ENCODE measurements at places on chromosomes 11 and 22.

- DNase-seq = no peak
These were observed 39.0 kb downstream of the RTL6 start for GRCh38 chr22:44459041-44459440.

DNA sequence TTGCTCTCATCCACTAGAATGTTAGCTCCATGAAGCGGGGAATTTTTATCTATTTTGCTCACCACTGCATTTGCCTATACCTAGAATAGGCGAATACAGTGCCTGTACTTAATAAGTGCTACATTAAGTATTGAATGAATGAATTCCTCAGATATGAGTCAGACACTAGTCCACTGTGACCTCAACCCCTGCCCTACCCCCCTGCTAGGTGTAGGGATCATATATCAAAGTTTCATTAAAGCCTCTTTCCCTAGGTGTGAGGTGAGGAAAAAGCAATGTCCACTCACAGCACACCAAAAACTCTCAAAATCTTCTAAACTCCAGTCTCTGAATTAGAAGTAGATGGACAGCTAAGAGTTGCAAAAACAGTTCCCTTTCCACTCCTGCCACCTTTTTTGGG lies 9.8 kb upstream of the PSMA1 start:
- DNase-seq = no peak

DNA sequence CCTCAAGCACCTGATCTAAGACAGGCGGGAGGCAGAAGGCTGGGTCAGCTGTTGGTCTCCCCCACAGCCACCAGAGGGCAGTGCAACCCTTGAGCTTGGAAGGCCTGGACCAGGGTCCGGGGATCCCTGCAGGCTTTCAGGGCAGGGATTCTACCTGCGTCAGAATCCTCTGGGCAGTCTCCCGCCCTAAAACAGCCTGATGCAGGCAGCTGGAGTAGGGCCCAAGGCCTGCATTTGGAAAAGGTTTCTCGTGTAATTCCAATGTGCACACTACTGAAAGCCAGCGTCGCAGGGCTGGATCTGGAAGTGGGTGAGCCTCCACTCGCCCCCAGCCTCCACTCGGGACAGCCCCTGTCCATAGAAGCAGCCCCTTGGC lies 31.8 kb downstream of the BID start:
- peak; percentile 77 for DNase-seq

DNA sequence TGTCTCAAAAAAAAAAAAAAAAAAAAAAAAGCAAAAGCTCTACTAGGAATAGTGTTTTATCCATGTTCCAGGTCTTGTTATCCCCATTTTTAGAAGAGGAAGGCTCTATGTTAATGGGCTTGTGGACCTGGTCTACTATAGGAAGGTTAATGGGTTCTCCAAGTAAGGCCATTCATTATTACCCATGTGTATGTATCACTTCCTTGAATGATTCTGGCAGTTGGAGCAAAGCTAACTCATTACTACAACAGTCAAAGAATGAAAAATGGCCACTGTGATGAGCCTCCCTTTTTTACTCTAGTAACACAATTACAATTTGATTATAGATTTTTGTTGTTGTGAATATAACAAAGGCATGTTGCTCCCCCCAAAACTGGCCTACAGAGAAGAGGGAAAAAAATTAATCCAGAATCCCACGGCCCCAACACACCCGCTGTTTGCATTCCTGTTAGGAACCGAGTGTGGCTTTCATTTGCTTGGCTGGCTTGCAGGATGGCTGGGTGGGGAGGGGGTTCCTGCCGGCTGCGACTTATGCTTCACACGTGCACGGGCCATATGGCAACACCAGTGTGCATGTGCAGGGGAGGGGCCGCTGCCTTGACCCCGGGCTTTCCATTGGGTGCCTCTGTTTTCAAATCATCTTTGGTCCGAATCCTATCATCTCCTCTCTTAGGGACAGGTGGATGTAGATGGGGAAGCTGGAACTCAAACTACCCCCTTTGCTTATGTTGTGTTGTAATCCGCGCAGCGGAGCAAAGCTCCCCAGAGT lies 148.8 kb downstream of the HIPK3 start:
- DNase-seq = no peak

DNA sequence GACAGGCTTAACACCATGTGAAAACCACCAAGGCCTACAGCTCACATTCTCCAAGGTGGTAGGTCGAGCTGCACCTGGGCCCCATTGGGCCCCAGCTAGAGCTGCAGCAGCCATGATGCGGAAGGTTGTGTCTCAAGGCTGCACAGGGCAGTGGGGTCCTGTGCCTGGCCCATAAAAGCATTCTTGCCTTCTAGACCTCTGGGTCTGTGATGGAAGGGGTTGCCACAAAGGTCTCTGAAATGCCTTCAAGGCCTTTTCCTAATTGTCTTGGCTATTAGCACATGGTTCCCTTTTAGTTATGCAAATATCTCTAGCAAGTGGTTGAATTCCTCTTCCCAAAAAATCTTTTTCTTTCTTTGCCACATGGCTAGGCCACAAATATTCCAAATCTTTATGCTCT lies 52.5 kb upstream of the C11orf58 start:
- DNase-seq = no peak

GRCh38 chr22:44424867-44425693 lies 73.0 kb downstream of the RTL6 start:
- peak; percentile 22 for DNase-seq

DNA sequence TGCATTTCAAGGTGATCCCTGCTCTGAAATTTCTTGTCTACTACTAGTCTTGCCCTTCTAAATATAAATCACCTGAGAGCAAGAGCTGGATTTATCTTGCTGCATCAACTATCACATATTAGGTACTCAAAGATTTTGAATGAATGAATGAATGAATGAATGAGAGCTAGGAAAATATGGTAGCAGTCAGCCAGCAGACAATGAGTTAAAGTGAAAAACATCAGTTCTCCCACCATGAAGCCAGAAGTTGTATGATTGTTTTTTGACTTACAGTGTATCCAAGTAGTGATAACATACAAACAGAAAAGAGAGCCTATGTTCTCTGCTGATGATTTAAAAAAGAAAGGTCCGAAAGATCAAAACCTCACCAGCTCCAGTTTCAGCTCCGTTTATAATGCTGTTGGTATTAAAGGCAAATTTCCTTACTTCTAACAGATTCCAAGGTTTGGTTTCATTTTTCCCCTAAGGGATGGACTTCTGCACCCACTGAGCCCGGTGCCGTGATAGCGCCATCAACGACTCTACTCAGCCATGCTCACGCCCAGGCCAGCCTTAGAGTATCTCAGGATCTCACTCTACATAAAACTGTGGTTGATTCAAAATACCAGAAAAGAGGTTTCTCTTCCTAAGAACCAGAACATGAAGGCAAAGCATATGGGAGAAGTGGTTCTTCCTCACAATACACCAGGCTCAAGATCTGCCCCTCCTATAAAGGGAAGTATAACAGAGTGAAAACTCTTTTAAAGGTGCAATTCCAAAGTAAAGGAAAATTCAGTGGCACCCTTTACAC lies 92.0 kb downstream of the SGSM3 start:
- DNase-seq = no peak

- peak; percentile 33 for DNase-seq
These were observed 14.5 kb downstream of the ART5 start for GRCh38 chr11:3627291-3627690.

- DNase-seq = no peak
These were observed 1.3 kb upstream of the NADSYN1 start for GRCh38 chr11:71451596-71452198.

- no peak for DNase-seq
These were observed 6.7 kb downstream of the GDPD5 start for GRCh38 chr11:75518771-75519653.

DNA sequence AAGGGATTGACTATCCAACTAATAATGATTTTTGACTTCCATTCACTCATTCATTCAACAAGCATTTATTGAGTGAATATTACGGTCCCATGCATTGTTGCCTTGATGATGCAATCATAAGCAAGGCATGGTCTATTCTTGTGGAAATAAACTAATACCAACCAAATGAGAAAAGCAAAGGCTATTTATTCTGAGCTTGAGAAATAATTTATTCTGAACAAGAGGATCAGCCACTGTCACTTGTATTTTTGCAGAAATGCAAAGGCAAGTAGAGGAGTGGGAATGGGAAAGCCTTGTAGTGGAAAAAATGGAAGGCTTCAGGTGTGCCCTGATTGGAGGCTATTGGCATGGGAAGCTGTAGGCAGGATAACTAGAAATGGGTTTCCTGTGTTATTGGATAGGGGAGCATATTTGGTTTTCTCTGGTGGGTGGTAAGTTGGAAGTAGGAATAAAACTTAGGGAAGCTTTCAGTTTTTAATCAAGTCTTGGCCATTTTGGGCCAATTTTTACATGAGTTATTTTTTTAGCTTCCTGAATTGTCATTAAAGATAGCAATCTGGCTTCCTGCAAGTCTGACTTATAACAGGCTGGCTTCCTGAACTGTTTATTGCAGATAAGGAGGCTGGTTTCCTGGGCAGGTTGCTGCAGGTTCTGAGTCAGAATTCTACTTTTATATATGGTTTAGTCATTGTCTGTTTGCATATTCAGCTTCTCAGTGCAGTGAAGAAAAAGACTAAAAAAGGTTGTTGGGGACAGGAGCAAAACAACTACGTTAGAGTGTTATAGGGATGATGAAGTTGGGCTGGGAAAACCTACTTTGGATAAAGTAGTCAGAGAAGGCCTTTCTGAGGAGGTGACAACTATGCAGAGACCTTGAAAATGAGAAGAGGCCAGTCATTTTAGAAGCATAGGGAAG lies 106.7 kb downstream of the APIP start:
- no peak for DNase-seq

- no peak for DNase-seq
These were observed 43.7 kb downstream of the MICAL3 start for GRCh38 chr22:17980638-17981051.

DNA sequence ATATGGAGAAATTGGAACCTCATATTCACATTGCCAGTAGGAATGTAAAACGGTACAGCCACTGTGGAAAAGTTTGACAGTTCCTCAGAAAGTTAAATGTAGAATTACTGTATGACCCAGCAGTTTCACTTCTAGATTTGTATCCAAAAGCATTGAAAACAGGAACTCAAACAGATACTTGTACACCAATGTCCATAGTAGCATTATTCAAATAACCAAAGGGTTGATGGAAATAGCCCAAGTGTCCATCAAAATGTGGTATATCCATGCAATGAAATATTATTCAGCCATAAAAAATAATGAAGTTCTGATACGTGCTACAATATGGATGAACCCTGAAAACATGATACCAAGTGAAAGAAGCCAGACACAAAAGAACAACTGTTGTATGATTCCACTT lies 17.8 kb downstream of the PRRG4 start:
- no peak for DNase-seq

Data from adipocyte (in vitro differentiated cells).